WERI-Rb-1 (cell line): ENCODE measurements at places on chromosomes 3 and 15.

DNA sequence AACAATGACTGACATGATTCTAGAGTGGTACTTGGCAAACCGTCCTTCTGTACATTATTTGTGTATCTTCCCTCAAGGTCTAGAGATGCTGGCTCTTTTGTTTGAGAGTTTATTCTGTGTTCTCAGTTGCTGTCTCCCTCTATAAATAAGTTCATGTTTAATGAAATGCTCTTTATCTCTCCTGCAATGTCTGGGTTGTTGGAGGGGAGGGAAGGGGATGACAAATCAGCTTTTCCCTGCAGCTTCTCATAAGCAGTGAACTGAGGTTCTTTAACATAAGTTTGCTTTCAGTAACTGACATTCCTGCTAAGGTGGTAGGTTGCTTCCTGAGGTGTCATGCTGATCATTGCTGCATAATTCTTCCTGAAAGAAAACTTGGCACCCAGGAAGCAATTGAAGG, 21.8 kb downstream of the ITPR1 start:
- no peak for DNase-seq

DNA sequence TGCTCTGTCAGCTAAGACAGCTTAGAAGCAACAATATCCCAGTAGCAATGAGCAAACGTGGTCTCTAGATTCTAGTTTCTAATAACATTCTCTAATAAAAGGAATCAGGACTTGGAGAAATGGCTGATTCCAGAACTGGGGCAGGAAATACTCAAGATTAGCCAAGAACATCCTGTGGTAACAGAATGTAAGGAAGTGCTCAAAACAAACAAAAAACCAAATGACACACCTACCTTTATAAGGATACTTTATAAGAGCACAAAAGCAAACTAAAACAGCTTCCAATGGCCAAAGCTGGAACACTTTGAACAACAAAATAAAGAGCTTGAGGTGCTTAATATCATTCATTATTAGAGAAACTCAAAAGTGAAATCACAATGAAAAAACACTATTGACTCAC, 33.1 kb upstream of the EIF5A2 start:
- DNase-seq, result no peak

DNA sequence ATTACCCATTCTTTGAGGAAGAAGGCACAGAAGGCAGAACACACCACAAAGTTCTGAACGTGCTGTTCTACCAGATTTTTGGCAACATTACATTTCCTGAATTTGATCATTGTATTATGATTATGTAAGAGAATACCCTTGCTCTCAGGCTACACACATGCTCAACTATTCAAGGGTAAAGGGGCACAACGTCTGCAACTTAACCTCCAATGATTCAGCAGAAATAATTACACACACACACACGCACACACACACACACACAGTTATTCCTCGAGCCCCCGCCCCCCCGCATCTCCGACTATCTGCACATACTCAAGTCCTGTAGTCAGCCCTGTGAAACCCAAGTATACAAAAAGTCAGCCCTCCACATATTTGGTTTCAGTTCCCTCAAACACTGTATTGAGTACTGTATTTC, 26.8 kb downstream of the RPN1 start:
- no peak for DNase-seq

GRCh38 chr15:29043736-29044502, 158.1 kb downstream of the APBA2 start:
- DNase-seq, result no peak

GRCh38 chr3:10557781-10558373, 52.5 kb upstream of the ATP2B2 start:
- DNase-seq, result no peak
